Esophagus muscularis mucosa (tissue), 4 donors: ENCODE measurements at places on chromosomes 2 and 18.

GRCh38 chr2:64313398-64313723, 140.6 kb upstream of the LGALSL start:
- H3K27me3 ChIP-seq = no peaks in the 10 kb centered on the region
- peaks cover 16% of the 10 kb centered on the region for H3K4me1 ChIP-seq
- H3K36me3 ChIP-seq = no peaks in the 10 kb centered on the region

- no peak overlapping the region for H3K27ac ChIP-seq
- H3K36me3 ChIP-seq = no peaks in the 10 kb centered on the region
- H3K4me3 ChIP-seq = no peak overlapping the region
- no peaks in the 10 kb centered on the region for H3K27me3 ChIP-seq
These were observed 106.4 kb upstream of the HNMT start for GRCh38 chr2:137857881-137858280.

GRCh38 chr18:8507915-8508705, 101.1 kb upstream of the RAB12 start:
- H3K4me3 ChIP-seq = no peak overlapping the region
- no peaks in the 10 kb centered on the region for H3K36me3 ChIP-seq
- H3K27ac ChIP-seq = no peak overlapping the region
- no peaks in the 10 kb centered on the region for H3K27me3 ChIP-seq

DNA sequence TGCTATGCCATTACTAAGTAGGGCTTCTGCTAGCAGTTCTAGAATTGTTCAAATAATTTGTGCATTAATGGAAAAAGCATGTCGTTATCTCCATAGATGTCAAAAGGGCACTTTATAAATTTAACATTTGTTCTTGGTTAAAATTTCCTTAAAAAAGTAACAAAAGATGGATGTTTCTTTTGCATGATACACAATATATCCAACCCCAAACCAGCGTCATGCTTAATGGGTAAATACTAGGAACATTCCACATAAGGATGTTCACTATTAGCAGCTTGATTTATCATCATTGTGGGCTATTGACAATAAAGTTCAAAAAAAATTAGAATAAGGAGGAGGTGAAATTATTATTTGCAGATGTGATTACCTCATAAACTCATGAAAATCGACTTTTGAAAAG, 79.7 kb downstream of the GREB1L start:
- no peak for DNase-seq
- no peaks in the 10 kb centered on the region for H3K27me3 ChIP-seq
- H3K4me3 ChIP-seq = no peak overlapping the region
- no peak overlapping the region for H3K27ac ChIP-seq
